ENCODE measurements at places on chromosomes 1 and 21.

GRCh38 chr1:236638945-236639344 lies 34.6 kb upstream of the HEATR1 start:
- DNase-seq = no peak

- DNase-seq = no peak
Measured at GRCh38 chr1:155294520-155295182, 6.6 kb downstream of the PKLR start.

DNA sequence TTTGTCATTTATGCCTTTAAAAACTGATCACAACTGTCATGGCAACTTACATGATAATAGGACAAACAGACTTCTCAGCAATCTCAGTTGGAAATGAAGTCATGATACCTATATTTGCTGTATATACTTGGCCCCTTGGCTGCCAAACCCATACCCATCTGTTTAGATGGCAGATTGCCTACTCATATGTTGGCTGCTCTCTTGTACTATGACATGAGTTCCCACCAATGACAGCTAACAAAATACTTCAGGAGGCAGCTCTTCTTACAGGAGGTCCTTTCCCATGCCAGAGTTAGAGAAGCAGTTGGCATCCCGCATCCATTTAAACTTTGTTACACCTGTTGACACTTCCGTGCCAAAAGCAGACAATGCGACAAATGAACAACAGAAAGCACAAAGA lies 603.1 kb upstream of the ADGRL2 start:
- DNase-seq = no peak

DNA sequence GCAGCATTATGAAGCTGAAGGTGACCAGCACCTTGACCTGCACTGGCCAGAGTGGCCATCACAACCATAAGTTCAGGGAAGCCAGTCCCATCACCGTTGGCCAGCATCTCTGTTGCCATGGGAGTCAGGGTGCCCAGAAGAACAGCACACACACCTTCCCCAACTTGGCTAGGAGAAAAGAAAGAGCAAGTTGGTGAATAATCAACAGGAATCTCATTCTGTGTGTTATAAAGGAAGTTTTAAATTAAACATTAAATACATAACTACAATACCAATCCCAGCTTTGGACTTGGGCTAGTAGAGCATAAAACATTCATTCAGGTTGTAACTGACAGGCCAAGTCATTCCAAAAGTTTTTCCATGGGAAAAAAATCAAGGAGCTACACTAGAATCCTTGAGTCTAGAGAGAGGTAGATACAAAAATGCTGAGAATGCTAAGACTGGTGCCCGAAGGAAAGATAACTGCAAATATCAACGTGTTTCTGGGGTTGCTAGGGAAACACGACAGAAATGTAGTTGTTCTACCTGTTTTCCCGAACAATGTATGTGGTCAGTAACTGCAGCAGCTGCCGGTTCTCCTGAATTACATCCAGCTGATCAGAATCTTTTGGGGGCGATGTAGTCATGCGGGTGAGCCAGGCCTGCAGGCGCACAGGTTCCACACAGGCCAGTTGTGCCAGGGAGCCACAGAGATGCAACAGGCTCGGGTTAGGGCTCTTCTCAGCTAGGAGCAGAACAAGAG lies 45.6 kb downstream of the UBR4 start:
- no peak for DNase-seq
